Cardiac muscle cell (in vitro differentiated cells and primary cell): ENCODE measurements at places on chromosomes 6 and 20.

GRCh38 chr20:20489054-20489453, 121.2 kb downstream of the INSM1 start:
- DNase-seq = no peak

GRCh38 chr6:160301339-160301738, 42.7 kb upstream of the SLC22A2 start:
- no peak for DNase-seq

- peak; percentile 43 for DNase-seq
Measured at GRCh38 chr6:37663019-37663810, 34.5 kb downstream of the MDGA1 start.

DNA sequence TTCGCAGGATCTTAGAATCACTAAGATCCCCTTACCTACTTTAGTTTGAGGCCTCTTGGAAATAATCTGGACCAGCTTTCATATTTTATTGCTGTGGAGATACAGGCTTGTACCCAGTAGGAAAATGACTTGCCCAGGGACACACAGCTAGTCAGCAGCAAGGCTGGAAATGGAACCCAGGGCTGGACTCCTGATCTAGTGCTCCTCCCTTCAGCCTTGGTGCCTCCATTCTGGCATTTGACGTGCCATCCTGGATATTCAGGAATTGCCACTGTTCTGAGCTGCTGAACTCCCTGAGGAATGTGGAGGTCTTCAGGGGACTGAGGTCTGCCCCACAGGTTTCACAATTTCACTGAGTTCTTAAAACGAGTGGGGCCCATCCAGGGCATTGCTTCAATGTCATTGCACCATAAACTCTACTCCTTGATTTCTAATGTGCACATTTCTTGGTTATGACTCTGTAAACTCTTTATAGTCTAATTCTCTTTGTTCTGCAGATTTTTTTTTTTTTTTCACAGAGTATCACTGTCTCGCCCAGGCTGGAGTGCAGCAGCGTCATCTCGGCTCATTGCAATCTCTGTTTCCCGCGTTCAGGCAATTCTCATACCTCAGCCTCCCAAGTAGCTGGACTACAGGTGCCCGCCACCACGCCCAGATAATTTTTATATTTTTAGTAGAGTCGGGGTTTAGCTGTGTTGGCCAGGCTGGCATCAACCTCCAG, 26.7 kb upstream of the CDKN1A start:
- no peak for DNase-seq

GRCh38 chr6:98484696-98485095, 349.7 kb upstream of the POU3F2 start:
- DNase-seq = no peak

DNA sequence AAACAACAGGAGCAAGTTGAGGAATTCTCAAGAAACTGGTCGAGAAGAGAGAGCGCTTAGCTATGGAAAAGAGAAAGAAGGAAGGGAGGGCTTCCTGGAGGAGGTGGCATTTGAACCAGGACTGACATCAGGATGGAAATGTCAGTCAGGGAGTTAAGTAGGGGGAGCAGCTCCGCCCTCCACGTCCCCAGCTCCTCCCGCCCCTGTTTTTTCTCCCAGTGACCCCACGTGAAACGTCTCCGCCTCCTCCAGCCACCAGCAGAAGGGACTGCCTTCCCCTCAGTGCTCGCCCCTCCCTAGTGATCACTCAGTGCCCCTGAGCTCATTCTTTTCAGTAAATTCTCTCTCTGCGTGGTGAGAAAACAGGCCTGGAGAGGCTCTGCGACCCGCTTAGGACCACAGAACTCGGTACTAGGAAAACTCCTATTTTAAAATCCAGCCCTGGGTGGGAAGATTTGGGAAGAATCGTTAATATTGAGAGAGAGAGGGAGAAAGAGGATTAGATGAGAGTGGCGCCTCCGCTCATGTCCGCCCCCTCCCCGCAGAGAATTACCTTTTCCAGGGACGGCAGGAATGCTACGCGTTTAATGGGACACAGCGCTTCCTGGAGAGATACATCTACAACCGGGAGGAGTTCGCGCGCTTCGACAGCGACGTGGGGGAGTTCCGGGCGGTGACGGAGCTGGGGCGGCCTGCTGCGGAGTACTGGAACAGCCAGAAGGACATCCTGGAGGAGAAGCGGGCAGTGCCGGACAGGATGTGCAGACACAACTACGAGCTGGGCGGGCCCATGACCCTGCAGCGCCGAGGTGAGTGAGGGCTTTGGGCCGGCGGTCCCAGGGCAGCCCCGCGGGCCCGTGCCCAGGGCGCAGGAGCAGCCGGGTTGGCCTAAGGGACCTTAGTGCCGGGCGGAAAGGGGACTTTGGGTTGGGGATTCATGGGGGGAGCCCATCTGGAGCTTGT, 4.6 kb downstream of the HLA-DPB1 start:
- DNase-seq = peak; percentile 58

DNA sequence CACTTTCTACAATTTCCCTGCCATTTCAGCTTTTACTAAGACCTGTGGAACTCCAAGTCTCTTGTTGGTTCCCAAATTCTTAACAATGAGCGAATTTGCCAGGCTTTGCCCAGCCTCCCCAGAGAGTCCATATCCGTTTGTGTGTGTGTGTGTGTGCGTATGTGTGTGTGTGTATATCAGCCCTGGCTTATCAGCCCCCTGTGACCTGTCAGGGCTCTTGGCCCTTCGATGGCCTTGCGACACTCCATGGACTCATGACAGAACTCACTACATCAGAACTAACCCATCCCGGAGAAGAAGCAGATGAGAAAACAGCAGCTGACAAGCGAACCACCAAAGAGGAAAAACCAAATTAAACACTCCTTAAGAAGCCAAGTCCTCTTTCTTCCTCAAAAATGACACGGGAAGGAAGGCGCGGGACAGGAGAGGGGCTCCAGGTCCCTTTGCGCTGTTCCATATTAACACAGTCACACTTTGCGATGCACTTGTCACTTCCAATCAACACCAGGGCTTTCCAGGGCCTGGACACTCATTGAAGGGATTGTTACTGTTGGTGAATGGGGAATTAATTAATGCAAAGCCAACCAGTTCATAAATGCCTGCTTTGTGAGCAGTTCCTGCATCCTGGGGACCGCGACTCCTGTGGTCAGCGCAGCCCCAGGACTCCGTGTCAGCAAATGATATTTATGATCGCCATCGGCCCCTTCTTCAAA, 524.0 kb downstream of the CD83 start:
- DNase-seq = no peak

DNA sequence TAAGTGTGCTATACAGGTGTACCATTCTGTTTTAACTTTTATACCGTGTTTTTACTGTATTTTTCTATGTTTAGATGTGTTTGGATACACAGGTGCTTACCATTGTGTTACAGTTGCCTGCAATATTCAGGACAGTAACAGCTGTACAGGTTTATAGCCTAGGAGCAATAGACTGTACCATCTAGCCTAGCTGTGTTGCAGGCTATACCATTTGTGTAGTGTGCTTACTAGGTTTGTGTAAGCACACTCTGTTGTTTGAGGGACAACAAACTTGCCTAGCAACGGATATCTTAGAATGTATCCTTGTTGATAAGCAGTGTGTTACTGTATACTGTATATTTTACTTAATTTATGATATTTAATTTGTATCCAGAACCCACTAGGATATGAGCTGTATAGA, 35.2 kb downstream of the ADGB start:
- no peak for DNase-seq

DNA sequence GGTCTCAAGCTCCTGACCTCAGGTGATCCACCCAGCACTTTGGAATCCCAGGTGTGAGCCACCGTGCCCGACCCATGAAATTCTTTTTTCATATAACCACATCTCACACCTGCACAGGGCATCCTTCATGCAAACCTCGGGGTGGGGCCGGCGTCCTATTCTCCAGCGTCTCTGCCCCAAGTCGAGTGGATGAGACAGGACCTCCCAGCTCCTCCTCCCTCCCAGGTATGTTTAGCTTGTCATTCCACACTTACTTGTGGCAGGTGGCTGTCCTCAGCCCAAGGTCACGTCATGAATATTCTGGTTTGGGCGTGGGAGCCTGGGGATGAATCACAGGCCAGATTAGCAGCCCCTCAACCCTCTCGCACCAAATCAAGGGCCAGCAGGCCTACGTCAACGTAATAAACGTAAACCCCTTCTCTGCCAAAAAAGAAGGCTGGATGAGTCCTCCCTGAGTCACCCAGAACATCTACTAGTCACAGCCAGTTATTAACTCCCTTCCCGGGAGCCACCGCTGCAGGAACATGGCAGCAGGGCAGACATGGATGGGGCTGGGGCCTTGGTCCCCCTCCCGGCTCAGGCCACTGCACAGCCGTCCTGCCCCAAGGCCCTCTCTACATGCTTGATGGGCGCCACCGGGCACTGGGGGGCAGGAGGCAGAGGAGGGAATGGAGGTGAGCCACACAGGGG, 91.7 kb downstream of the YTHDF1 start:
- DNase-seq = peak; percentile 6

GRCh38 chr6:57123111-57123510, 33.1 kb downstream of the ZNF451 start:
- no peak for DNase-seq
